ENCODE measurements at places on chromosomes 7 and 10. TPM values are rescaled to one million over a fixed set of nuclear protein-coding genes. Genes with fewer than 3 reads are reported as not detected.

DGKB gene
- not detected for total RNA-seq

ELFN1 gene
- 1.6 TPM for total RNA-seq

JAKMIP3 gene
- under 0.01 TPM for total RNA-seq

DNA sequence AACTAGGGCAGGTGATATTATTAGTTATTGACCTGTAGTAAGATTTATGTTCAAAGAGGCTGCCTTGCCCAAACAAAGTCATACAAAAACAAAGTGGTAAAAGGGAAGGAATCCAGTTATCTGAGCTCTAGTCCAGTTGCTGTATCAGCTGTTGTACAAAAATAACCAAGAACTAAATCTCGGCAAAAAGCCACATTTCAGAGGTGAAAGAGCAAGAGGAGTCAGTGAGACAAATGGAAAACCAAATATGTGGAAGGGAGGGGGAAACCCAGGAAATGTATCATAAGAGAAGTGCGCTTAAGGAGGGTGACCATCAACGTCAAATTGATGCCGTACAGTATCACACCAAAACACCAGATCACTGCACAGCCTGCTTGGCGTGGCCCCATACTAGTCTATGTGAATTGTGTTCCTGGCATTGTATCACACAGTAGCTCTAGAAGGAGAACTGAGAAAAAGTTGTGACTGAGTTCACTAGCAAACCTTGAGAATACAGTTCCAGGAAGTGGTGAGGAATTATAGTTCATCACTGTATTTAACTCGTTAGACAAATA, 6.4 kb downstream of the AGBL3 start:
- no peak for DNase-seq

GRCh38 chr7:149468208-149468607, 7.3 kb upstream of the ZNF777 start:
- DNase-seq, result peak; percentile 41

GRCh38 chr10:35559416-35559815, 45.7 kb upstream of the GJD4 start:
- DNase-seq, result no peak

All from fibroblast of villous mesenchyme (primary cell).